ENCODE measurements at places on chromosomes 6 and 20.

DNA sequence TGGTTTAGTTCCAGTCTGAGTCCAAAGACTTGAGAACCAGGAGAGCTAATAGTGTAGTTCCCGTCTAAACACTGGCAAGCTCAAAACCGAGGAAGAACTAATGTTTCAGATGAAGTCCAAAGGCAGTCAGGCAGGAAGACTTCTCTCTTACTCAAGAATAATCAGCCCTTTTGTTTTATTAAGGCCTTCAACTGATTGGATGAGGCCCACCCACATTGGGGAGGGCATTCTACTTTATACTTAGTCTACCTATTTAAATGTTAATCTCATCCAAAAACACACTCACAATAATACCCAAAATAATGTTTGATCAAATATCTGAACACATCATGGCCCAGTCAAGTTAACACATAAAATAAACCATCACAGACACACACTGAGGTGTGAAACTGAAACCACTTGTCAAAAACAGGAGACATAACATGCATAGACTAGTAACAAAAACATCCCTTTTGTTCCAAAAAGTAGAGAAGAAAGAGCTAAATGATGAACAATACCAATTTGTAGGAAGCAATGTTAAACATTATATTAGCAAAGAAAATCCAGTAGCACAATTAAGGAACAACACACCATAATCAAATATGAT is 50.2 kb upstream of the SENP6 start:
- no peak for DNase-seq

DNA sequence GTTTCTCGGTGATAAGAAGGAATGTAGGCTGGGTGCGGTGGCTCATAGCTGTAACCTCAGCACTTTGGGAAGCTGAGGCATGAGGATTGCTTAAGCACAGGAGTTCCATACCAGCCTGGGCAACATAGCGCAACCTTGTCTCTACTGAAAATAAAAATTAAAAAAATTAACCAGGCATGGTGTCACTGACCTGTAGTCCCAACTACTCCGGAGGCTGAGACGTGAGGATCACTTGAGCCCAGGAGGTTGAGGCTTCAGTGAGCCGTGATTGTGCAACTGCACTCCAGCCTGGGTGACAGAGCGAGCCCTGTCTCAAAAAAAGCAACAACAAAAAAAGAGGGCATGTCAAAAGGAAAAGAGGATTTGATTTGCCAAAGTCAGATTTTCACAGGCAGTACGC is 3.9 kb downstream of the NEU1 start:
- no peak for DNase-seq

DNA sequence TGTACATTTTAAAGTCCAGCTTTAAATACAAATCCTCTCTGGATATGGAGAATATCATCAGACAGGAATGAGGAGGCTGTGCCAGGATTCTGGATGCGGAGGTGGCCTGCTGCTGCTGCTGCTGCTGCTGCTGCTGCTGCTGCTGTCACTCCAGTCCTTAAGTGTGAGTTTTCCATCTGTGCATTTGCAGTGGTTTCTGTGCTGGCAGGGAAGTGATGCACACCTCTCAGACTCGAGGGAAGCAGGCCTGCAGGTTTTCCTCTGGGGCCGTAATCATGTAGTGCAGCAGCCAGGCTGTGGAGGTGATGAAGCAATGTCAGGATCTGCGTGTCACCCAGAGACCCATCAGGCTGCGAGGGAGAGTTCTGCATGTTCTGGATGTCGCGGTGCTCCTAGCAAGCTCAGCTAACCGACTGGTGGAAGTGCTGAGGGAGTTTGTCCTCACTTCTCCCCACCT is 32.0 kb downstream of the CFAP61 start:
- DNase-seq: no peak

DNA sequence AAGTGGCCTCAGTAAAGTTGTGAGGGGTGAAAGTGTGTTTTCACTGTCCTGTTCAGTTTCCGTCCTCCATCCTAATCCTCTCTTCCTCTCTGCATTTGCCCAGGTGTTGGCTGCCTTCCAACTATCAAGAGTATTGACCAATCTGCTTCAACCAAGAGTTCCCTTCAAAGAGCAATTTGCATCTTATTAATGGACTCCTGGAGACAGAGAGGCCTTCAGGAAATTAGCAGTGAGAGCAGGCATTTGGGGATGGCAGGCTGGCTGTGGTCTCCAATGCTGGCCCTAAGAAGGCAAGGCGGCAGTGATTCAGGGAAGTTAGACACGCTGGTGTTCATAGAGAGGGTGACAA is 77.2 kb downstream of the GPR6 start:
- DNase-seq: no peak

- no peak for DNase-seq
Measured at GRCh38 chr6:22631091-22631490, 61.7 kb downstream of the HDGFL1 start.

GRCh38 chr6:13260101-13260598 is 68.2 kb downstream of the TBC1D7 start:
- DNase-seq: no peak

GRCh38 chr6:105452924-105453756 is 50.3 kb upstream of the PREP start:
- DNase-seq: no peak

- DNase-seq: no peak
Measured at GRCh38 chr6:134373282-134373922, 55.5 kb upstream of the SGK1 start.
